ENCODE measurements at places on chromosomes 3 and 15.
A peak's percentile ranks its signal among the peaks of the same experiment; 100 is the strongest.

- DNase-seq: no peak
Measured at GRCh38 chr15:58880320-58880719, 53.2 kb downstream of the SLTM start.

DNA sequence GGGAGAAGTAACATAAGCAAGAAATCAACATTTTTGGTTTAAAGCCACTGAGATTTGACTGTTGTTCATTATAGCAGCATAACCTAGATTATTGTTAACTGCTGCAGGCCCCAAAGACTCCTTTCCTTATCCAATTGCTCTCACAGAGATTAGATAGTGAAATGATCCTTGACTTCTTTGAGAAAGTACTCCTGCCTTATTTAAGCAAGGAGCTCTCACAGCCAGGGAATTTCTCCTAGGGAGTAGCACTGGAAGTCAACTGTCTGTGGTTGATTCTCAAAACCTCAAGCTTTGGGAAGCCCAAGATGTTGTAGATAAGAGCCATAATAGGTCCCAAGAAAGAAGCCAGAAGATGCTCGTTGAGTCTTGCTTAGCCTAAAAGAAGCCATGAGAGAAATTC lies 151.8 kb upstream of the TSC22D2 start:
- no peak for DNase-seq

DNA sequence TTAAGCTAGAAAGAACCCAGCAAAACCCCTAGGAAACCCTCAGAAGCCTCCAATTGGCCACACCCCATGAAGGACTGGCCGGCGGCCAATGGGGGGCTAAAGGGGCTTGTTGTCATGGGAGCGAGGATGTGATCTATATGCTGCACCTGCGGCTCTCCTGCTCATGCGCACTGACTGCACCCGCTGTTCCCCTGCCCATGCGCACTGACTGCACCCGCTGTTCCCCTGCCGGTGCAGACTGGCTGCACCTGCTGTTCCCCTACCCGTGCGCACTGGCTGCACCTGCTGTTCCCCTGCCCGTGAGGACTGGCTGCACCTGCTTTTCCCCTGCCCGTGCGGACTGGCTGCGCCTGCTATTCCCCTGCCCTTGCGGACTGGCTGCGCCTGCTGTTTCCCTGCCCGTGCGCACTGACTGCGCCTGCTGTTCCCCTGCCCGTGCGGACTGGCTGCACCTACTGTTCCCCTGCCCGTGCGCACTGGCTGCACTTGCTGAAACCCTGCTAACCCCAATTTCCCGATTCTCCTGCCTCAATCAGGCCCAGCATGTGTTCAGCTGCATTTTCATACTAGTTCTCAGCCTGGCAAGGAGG lies 16.8 kb upstream of the MCCC1 start:
- DNase-seq: no peak

DNA sequence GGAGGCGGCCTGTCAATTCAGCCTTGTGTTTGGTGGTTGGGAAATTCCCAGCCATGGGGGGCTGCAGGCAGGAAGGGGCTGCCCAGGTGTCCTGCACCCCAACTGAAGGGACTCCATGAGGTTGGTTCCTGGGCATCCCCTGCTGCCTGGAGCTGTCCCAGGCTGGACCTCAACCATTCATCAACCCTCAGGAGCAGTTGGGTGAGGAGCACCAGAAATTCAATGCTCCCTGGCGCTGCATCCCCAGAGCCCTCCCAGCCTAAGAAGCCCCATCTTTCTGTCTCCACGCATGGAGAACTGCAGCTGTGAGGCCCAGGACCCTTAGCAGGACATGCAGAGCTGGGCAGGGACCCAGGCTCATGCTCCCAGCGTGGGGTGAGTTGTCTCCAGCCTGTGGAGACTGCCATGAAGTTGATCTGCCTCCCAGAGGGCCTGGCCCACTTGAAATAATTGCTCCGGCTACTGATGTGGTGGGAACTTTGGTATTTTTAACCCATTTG lies 8.0 kb upstream of the SEMA3B start:
- DNase-seq: no peak

- no peak for DNase-seq
Measured at GRCh38 chr3:107740992-107741896, 218.5 kb downstream of the BBX start.

DNA sequence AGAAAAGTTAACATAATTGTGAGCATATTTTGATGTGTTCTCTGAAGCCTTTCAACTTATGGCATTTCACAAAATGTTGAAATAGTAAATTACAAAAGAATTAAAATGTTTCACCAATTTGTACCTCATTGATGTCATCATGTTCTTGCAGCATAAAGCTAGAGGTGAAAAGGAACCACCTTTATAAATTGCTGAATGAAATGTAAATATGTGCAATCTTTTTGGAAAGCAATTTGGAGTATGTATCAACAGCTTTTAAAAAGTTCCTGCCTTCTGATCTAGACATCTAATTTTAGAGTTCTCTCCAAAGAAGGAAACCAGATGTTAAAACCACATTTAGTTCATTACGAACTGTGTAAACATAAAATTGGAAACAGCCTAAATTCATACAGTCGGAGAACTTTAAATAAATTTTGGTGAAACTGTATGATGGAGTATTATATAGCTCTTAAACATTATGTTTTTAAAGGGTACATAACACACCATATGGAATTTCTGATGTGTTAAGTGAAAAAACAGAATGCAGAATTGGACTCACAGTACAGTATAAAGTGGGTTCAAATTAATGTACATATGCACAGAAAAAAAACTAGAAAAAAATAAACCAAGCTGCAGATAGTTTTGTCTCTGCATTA lies 311.2 kb upstream of the NAALADL2 start:
- peak; percentile 22 for DNase-seq

DNA sequence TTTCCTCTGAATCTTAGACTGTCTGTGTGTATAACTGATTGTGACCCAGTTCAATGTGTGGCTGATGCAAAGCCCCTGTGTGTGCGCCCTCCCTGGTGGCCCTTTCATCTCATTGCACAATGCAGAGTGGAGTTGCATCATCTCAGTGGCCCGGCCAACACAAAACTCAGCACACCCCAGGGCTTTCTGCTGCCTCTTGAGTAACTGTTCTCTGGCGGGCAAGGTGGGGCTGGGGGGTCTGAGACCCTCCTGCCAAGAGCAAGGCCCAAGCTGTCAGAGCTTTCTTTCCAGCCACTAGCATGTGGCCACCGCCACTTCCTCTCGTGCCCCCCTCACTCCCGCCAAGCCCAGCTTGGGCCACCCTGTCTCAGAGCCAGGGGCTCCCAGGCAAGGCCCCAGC lies 80.7 kb upstream of the ALDH1L1 start:
- DNase-seq: peak; percentile 72

DNA sequence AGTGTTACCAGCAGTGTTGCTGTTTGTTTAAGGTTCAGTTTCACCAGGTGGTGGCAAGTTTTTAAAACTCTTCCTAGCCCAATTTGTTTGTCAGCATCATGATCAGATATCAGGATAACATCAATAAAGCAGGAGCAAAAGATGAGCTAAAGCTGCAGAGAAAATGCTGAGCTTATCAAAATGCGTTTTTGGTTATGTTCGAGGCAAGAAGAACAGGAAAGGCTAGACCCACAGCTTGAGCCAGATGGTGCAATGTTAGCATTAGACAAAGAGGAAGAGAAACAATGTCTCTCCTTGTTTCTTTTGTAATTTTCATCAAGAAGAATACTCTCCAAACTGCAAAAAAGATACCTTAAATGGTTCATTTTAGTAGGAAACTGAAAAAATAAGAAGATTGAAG lies 66.2 kb downstream of the THRB start:
- no peak for DNase-seq

DNA sequence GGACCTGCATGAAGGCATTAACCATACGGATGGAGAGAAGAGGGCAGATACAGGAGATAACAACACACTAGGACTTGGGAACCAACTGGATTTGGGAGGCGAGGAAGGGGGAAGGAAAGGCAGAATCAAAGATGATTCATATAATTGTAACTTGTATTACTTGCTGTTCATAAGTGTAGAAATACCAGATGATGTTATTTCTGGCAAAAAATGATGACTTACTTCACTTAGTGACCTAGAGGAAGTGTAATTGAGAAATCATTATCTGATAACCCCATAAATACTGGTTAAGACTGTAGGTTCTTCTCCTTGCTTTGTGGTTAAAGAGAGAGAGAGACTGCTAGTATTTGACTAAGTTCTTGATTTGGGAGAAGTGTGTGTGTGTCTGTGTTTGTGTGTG lies 50.5 kb upstream of the GK5 start:
- DNase-seq: peak; percentile 76

DNA sequence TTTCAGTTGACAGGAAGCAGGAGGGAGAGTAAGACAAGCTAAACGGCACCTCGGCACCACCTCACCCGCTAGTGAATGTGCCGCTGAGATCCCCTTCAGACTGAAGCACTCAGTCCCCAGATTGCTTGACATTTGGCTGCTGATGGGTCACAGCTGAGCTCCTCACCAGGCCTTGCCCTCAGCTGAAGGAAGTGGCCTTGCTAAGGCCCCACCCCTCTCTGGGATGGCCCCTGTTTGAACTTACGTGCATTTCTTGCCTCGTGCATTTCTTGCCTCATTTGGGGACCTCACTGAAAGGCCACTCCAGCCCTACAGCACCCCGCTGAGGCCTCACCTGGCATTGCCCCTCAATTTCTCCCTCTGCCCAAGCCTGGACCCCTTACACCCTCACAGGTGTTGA lies 39.8 kb downstream of the EOGT start:
- DNase-seq: no peak

GRCh38 chr3:23740517-23740965 lies 65.2 kb upstream of the UBE2E1 start:
- DNase-seq: no peak

DNA sequence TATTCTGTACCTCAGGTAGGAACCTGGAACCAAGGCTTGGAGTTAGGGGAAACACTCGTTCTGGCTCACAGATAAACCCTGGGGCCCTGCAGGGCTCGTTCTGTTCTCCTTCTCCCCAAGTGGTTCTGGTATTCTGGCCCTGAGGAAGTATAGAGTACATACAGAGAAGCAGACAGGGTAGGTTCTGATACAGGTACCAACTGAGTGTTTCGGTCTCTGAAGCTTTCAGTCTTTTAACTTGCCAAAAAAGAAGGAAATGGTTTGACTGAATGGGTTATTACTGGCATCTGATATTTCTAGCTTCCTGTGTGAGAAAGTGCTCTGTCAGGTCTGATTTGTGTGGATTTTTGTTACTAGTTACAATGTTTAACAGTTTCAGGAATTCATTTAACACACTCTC lies 67.3 kb downstream of the UBE2E2 start:
- no peak for DNase-seq

- no peak for DNase-seq
Measured at GRCh38 chr3:111906656-111907055, 47.6 kb downstream of the PHLDB2 start.

DNA sequence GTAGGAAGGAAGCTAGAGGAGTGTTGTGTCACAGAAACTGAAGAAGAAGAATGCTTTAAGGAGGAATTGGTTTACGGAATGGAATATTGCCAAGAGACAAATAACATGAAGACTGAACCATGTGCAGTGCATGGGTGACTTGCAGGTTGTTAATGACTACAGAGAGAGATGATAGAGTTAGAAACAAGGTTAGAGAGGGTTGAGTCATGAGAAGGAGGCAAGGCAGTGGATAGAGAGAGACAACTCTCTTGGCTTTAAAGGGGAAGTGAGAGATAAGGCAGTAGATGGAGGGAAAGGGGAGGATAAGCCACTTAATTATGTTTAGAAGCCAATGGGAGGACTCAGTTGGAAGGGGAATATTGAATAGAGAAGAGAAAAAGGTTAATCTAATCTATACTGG lies 119.3 kb upstream of the CCNL1 start:
- no peak for DNase-seq

- DNase-seq: no peak
Measured at GRCh38 chr3:127222163-127222562, 29.2 kb downstream of the PRR23E start.
